ENCODE measurements at places on chromosomes 5 and 9.

- DNase-seq, result no peak
These were observed at the start of gene DBN1 for GRCh38 chr5:177473443-177474001. TSS of gene DBN1 (minus strand) at chr5:177473634. CDS start at chr5:177473521, 113 bp downstream.

- DNase-seq, result no peak
These were observed 1.8 kb upstream of the NTRK2 start for GRCh38 chr9:84667571-84668195.

GRCh38 chr5:144369006-144369405, 198.3 kb downstream of the KCTD16 start:
- DNase-seq, result no peak

DNA sequence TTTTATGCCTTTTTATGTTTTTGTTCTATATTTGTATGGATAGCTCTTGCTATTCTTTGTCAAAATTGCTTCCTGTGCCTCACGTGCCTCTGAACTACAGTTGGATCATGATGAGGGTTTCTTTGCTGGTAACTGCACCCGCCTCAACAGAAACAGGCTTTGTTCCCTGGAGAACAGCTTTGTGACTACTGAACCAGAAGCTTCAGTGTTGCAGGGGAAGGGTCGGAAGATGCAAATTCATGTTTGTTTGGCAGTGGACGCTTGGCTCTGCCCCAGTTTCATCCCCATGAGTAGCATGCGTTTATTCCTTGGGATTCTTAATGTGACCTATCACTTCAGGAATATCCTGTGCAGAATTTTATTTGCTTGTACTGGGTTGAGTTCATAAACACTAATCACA, 959.1 kb upstream of the WWC1 start:
- DNase-seq, result no peak

GRCh38 chr5:38367966-38368365, 109.6 kb downstream of the EGFLAM start:
- no peak for DNase-seq

GRCh38 chr9:81076131-81076530, 613.2 kb downstream of the TLE1 start:
- DNase-seq, result no peak

DNA sequence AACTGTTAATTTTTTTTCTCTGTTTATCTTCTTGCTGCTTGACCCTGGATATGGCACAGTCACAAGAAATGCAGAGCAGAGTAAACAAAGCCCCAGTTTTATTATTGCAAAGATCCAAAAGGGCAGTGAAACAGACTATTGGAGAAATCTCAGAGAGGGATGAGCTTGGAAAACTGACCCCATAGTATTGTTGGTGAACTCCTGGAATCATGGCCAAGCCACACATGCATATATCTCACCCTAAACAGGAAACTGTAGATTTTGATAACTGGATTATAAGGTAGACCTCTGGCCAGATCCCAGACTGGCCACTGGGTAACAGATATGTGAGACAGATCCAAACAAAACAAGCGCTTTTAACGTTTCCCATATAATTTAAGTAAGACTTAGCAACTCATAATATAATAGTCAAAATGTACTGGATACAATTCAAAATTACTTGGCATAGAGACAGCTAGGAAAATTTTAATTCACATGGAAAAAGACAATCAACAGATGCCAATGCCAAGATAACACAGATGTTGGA, 263.5 kb upstream of the SEMA6A start:
- no peak for DNase-seq

GRCh38 chr5:2867373-2867933, 116.0 kb upstream of the IRX2 start:
- DNase-seq, result no peak

GRCh38 chr9:70901746-70902145, 219.7 kb downstream of the TRPM3 start:
- DNase-seq, result no peak

- DNase-seq, result no peak
These were observed 8.9 kb downstream of the INPP5E start for GRCh38 chr9:136430588-136431234.

GRCh38 chr5:172897481-172898217, 61.6 kb upstream of the RPL26L1 start:
- DNase-seq, result no peak

GRCh38 chr9:127742435-127743088, 7.5 kb upstream of the TOR2A start:
- no peak for DNase-seq

GRCh38 chr9:131676431-131676972, 63.4 kb downstream of the RAPGEF1 start:
- no peak for DNase-seq

GRCh38 chr5:149387982-149388381, 8.9 kb upstream of the IL17B start:
- DNase-seq, result no peak

DNA sequence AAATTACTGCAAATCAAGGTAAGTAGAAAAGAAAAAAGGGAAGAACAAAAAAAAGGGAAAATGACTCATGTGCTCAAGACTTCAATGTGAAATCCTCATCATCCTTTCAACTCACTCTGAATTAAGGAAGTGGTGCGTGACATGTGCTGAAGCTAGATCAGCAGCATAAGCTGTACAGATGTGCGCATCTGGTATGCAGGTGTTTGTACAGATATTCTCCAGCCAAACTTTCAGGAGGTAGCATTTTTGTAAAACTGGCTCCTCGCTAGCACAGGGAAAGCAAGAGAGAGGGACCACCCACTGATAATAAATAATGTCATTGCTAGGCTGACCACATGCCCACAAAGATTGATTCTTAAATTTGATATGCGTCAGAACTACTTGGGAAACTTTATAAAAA, 253.9 kb upstream of the RGMB start:
- no peak for DNase-seq

GRCh38 chr5:175238326-175238725, 205.7 kb downstream of the DRD1 start:
- DNase-seq, result no peak

GRCh38 chr9:130780865-130781504, 54.1 kb upstream of the ABL1 start:
- no peak for DNase-seq

GRCh38 chr5:55421074-55421529, 113.3 kb downstream of the MTREX start:
- DNase-seq, result no peak

Measured in stimulated activated CD8-positive, alpha-beta memory T cell treated with anti-CD3 and anti-CD28 coated beads, Interleukin-7, amount 100 ng/mL, for 48 hours (primary cell).